ENCODE measurements at places on chromosomes 12 and 14.

DNA sequence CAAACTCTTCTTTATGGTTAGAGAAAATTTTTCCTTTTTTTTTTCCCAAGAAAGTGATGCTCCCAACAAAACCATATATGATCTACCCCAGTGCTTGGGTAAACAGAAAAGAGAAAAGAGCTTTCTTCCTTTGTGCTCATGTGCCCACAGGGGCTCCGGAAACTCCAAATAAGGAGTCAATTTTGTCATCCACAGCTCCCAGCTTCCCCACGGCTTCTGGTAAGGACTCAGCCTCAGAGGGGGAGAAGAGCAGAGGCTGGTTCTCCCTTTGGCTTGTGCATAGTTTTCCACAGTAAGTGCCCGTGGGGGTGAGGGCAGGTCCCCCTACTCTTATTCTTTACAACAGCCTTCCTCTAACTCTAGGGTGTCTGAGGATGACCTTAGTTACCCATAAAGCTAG is 13.3 kb upstream of the RGS6 start:
- no peak for DNase-seq

DNA sequence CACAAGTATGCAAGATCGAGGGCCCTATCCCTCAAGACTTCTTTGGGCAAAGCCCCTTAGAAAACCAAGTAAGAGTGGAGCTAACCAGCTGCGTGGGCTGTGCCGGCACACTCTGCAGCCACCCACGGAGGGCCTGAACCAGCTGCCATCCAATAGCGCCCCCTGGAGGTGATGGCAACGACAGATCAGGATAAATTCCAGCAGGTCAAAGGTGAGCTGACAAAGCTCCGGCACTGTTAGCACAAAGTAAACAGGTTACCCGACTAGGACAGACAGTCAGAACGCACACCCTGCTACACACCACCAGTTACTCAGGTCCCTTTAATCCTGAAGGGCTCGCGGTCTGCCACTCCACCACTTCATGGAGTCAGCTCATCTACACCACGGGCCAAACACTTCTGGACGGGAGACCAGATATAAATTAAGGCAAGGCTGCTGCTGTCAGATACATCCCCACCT is 4.9 kb downstream of the ZBTB39 start:
- peak; percentile 75 for DNase-seq

- DNase-seq: no peak
Observed at GRCh38 chr12:120316798-120317223, 10.8 kb downstream of the PLA2G1B start.

GRCh38 chr12:71125949-71126348 is 31.9 kb downstream of the TSPAN8 start:
- no peak for DNase-seq

DNA sequence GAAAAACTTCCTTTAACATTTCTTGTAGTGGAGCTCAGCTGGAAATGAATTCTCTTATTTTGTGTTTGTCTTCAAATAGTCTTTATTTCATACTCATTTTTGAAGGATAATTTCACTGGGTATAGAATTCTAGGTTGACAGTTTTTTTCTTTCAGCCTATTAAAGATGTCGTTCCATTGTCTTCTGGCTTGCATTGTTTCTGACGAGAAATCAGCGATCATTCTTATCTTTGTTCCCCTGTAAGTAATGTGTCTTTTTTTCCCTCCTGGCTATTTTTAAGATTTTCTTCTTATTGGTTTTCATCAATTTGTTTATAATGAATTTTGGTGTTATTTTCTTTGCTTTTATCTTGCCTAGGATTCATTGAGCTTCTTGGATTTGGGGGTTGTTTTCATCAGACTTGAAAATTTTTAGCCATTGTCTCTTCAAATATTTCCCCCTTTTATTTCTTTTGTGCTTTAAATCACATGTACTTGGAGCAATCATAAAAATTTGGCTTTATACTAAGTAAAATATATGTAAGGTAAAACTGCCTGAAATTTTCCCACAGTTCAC is 89.4 kb downstream of the UNC79 start:
- no peak for DNase-seq

- DNase-seq: no peak
Observed at GRCh38 chr12:3636328-3636727, 116.6 kb downstream of the CRACR2A start.

- peak; percentile 5 for DNase-seq
Observed at GRCh38 chr14:60266021-60266937, 17.3 kb downstream of the PPM1A start.

DNA sequence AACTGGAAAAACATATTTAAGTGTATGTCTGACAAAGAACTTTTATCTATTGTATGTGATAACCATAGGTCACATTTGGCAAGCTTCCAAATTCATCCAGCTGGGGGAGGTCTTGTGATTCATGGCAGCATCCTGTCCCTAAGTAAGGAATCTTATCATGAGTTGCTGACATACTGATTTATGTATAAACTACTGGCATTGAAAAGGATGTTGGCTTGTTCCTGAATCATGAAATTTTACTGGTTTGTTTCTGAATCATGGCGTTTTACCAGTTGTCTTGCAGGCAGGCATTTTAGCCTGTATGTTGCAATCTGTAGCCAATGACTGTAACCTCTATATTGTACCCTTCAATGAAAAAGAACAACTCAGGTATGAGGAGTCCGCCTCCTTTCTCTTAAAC is 244.8 kb downstream of the IPO8 start:
- peak; percentile 41 for DNase-seq

DNA sequence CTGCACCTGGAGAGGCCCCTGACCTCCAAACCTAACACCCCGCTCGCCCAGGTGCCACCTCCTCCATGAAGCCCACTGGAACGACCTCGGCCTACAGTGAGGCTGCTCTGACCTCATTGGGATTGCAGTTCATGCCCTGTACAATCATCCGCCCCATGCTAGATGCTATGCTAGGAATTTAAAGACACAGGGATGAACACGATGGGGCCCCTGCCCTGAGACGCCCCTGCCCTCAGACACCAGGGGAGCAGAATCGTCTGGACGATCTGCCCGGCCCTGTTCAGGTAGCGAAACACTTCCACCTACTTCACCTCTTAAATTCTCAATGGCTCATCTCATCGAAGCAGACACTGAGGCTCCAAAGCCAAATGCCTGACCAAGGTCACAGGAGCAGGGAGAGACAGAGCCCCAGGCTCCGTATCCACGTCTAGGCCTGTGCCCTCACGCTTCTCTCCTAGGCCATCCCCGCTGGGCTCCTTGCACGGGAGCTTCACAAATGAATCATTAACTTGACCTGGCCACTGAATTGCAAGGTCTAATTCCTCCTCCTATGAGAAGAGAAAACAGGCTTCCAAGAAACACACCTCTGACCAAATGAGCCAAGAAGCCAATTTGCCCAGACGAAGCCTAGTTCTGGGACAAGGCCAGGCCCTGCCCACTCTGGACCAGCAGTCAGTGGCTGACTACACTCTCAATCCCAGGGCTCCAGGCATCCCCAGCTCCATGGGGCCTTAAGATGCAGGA is 35.2 kb downstream of the SCARB1 start:
- peak; percentile 77 for DNase-seq

GRCh38 chr12:28780960-28781359 is 368.1 kb upstream of the FAR2 start:
- no peak for DNase-seq

All from foreskin fibroblast (primary cell).